Stimulated activated CD8-positive, alpha-beta memory T cell treated with anti-CD3 and anti-CD28 coated beads, Interleukin-15, amount 100 ng/mL, for 24 hours (primary cell): ENCODE measurements at places on chromosomes 11 and 22.
A peak's percentile ranks its signal among the peaks of the same experiment; 100 is the strongest.

- DNase-seq, result no peak
These were observed 14.3 kb upstream of the EED start for GRCh38 chr11:86230179-86230804.

DNA sequence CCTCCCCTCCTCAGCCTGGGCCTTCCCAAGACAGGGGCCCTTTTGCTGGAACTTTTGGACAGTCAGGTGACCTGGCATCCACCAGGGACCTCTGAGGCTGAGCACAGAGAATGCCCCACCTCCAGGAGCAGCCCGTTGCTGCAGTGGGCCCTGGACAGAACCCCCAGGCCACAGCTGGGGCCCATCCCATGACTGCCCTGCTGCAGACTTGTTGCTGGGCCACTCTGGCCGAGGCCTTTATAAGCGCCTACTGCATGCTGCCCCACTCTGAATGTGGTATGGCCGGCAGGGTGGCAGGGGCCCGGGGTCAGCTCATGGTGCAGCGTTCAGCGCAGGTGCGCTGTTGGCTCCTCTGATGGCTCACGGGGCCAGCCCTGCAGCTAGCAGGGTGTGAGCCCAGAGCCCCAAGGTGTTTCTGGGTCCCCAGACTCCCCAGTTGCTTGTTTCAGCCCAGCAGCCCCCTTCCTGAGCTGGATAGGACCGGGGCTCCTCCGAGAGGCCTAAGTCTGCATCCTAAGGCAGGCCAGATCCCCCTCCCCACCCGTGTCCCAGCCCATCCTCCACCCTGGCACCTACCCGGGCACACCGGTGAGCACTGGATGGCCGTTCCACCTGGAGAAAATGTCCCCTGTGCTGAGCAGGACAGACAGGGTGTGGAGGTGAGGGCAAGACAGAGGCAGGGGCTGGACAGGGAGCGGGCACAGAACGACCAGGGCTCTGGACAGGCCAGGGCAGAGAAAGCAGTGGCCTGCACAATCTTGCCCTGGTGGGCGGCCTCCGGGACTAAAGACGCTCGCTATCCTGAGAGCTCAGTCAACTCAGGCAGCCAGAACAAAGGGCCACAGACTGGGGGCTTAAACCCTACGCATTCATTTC is 28.1 kb upstream of the TH start:
- DNase-seq, result no peak

GRCh38 chr11:89177691-89178231 is at the start of gene TYR:
TYR (plus strand) TSS chr11:89177875; CDS start chr11:89177954, 79 bp downstream.
- no peak for DNase-seq

- peak; percentile 89 for DNase-seq
These were observed 929 bp upstream of the SLC35E4 start for GRCh38 chr22:30634471-30635233.

DNA sequence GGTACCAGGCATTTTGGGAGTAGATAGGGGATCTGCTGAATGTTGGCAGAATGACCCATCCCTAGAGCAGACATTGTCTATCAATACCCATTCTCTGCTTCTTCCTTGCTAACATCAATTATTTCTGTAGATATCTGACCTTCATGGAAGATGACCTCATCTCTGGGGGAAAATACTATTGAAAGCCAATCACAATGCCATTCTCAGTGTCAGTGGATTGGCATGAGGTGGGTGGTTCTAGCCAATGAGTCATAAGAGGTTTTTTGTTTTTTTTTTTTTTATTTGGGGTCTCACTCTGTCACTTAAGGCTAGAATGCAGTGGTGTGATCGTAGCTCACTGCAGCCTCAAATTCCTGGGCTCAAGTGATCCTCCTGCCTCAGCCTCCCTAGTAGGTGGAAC is 42.5 kb downstream of the SNX19 start:
- DNase-seq, result no peak

GRCh38 chr11:88814076-88814475 is 251.7 kb downstream of the GRM5 start:
- no peak for DNase-seq

DNA sequence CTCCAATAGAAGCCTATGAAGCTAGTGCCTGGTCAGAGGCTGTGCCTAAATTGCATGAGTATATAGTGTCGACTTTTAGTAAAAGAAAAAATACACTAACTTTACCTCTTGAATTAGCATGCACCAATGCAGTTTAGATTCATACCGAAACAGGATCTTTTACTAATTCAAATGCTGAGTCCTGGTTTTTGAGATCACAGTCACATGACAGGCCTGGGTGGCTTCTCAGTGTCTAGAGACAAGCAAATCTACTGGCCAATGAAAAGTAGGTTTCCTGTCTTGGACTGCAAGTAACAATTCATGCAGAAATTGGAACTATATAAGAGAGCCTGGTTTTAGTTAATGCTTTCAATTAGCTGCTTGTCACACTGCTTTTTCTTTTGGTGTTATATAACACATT is 7.2 kb downstream of the ARHGEF12 start:
- DNase-seq, result no peak

- peak; percentile 56 for DNase-seq
These were observed 1.2 kb upstream of the TYMP start for GRCh38 chr22:50530877-50531545.

DNA sequence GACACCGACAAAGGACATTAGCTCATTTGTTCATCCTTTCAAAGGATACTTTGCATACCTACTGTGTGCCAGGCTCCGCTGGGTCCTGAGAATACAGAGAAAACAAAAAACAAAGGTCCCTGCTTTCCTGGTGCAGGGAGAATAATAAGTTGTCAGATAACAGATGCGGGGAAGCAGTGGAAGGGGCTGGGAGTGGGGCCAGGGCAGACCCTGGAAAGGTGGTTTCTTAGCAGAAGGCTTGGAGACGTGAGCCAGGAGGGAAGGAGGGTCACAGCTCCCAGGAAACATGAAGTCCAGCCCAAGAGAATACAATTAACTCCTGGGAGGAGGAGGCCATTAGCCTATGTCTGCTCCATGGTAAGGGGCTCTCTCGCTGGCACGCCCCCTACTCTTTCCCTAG is 9.8 kb upstream of the ANO1 start:
- no peak for DNase-seq

GRCh38 chr11:8712506-8712905 is 29.9 kb downstream of the RPL27A start:
- DNase-seq, result no peak

- DNase-seq, result no peak
These were observed 331.4 kb downstream of the DLG2 start for GRCh38 chr11:85295694-85296271.

DNA sequence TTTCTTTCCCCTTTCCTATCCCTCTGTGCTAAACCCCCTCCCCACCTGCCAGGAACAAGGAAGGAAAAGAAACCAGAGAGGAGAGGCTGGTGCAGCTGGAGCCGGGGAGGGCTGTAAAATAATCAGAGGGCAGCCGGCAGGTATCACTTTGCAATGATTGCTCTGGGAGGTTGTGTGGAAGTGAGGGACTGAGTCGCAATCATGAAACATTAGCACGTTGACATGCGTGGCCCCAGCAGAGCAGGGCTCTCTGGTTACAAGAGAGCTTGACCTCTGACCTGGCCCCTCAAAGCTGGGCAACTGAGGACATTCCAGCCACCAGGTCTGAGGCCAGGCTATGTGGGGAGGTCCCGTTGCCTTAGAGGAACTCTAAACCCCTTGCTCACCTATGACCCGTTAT is 170.8 kb upstream of the BDNF start:
- DNase-seq, result no peak

DNA sequence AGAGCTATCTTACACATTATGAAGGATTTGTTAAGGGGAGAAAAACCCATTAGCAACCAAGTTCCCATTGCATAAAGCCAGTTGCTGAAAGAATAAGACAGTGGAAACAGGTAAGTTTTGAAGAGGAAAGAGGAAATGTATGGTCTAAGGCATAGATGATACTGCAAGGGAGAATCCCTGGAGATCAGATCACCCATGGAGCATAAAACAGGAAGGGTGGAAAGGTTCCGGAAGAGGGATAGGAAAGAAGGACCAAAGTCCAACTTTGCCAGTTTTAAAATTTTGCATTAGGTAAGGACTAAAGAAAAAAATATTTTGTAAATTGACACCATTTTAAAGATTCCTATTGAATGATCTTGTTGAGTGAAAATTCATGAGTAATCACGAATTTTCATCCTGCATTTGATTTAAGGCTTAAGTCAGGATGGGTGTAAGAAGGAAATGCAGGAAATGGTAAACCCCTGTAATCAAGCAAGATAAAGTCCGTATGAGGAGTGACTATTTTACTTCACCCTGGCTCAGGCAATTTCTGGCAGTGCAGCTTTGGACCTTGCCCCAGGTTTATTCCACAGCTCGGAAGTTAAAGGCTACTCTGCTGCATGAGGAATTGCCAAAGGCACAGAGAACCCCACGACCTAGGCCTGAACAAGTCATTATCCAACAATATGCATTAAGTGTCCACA is 70.9 kb downstream of the CCDC34 start:
- no peak for DNase-seq

GRCh38 chr11:19656140-19656541 is 56.5 kb upstream of the NAV2 start:
- no peak for DNase-seq

- DNase-seq, result no peak
These were observed 78.2 kb upstream of the NARS2 start for GRCh38 chr11:78652843-78653239.

DNA sequence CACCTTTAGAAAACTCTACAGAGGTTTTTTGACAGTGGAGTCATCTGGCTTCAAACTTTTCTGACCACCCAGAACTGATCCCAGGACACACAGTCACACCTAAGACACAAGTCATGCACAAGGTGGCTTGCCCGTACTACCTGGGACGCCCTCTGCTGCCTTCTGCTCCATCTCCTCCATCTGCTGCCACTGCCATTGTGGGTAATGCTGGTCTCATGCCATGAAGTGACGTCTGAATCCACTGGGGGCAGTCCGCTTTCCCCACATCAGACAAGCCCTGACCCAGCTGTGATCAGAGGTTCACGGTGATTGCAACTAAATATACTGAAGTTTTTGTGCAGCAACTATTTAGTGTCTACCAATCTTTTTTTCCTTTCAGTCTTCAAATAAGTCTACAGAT is 5.4 kb upstream of the NDUFS8 start:
- no peak for DNase-seq
